ENCODE measurements at places on chromosomes 5 and 9.

DNA sequence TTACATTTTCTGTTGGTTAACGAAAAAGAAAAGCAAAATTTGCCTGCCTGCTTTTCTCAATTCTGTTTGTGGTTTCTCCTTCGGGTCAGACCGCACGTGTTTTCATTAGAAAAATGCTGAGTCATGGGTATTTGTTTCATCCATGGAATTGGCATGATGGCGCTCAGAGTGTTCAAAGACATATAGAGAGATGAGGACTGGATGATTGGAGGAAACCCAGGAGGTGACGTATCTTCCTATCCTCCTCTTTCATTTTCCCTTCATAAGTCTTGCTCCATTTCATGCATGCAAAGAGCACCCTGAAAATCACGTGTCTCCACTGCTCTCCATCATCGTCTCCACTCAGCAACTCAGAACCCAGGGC lies 353.8 kb upstream of the WWC1 start:
- DNase-seq = no peak

GRCh38 chr9:113416149-113416721 lies 5.7 kb downstream of the C9orf43 start:
- DNase-seq = no peak

- DNase-seq = no peak
Observed at GRCh38 chr5:137607771-137608170, 108.6 kb upstream of the SPOCK1 start.

- DNase-seq = no peak
Observed at GRCh38 chr9:93033531-93033930, 25.0 kb upstream of the SUSD3 start.

GRCh38 chr9:125700791-125701190 lies 6.2 kb downstream of the MAPKAP1 start:
- no peak for DNase-seq

DNA sequence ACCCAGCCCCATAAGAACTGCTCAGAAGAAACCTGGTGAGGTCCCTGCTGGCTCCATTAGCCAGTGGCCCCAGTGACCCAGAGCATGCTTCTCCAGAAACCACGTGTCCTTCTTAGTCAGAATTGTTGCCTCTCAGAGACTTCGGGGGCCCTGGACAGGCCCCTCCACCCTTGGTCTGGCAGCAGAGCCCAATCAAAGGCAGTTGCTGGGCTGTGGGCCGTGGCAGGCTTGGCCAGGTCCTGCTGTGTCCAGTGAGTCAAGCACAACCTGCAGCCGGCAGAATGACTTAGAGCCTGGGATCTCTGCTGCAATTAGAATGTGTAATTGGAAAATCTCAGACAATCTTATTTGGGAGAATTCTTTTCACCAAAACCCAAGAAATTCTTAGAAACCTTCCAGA lies 502.0 kb upstream of the KLF4 start:
- DNase-seq = no peak

DNA sequence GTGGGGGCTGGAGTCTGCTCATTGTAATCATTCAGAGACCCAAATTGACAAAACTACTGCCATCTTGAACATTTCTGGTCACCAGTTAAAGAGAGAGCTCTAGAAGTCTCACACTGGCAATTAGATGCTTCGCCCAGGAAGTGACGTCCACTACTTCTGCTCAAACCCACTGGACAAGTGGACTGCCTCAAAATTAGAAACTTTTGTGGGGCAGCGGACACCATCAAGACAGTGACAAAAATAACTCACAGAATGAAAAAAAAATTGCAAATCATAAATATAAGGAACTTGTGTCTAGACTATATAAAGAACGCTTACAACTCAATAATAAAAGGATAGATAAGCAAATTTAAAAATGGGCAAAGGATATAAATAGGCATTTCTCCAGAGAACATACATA lies 9.8 kb upstream of the SLC46A2 start:
- DNase-seq = no peak

DNA sequence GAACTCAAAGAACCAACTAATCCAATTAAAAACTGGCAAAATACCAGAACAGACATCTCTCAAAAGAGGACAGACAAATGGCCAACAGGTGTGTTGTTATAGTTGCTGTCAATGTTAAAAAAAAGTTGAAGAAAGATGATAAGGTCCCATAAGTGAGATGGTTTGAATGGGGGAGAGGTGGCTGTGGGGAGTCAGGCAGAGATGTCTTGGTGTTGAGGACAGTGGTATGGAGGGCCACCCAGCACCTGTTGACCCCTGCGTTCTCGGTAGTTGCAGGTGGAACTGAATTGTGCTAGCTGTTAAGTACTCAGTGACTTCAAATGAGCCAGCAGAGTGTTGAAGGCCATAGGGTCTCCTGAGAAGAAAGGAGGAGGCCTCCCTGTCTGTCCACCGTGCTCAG lies 55.9 kb upstream of the PITX1 start:
- DNase-seq = peak; percentile 18

- DNase-seq = no peak
Observed at GRCh38 chr9:134437403-134438194, 111.3 kb downstream of the RXRA start.

GRCh38 chr5:99058466-99058865 lies 129.7 kb upstream of the CHD1 start:
- no peak for DNase-seq

- no peak for DNase-seq
Observed at GRCh38 chr9:95031711-95032461, 285.6 kb downstream of the FANCC start.

Measured in left forelimb (tissue), 1 donor.